ENCODE measurements at places on chromosomes 2 and 18. TPM values are rescaled to one million over a fixed set of nuclear protein-coding genes. Genes with fewer than 3 reads are reported as not detected.

The FTCDNL1 gene
- total RNA-seq: not detected

DNA sequence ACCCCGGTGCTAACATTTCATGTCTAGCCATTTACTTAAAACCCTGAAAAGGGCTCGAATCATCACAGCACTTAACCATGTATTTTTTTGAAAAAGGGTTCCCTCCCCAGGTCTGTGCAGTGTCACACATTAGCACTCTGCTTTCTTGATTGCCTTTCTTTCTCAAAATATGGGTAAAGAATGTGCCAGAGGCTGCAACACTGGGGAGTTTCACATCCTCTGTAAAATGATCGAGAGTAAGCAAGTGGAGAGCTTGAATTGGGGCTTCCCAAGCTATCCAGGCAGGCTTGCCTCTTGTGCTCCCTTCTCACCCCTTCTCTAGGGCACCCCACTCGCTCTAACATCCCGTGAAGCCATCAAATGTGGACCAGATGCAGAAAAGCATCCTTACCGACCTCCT is 177.0 kb upstream of the CCDC68 start:
- no peak for DNase-seq

The PRKAG3 gene
- not detected for total RNA-seq

DNA sequence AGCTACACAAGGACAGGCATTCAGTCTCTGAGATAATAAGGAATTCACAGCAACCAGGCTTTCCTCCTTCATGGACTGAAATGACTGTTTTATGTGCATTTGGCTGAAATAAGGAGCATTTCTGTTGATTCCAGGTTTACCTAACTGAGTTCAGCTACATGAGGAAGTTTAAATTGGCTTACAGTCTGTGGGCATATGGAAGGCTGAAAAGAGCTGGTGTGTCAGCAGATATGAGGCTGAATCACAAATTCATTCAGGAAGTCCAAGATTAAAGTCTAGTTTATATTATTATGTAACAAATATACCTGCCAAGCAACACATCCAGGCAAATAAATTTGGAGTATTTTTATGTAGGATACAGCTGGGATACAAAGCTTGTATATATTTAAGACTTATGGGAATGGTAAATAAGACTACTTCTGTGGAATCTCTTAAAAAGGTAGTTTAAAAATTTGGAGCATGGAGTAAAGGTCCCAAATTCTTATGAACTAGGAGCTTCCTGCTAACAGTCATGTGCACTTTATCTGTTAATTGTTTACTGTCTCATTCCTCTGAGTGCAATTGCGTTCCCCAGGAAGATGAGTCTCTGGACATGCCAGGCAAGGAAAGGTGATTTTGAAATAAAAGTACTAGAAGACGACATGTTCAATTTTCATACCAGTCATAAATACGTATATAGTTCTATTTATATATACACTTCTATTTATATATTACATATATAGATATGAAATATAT is 53.0 kb downstream of the ZC3H8 start:
- DNase-seq: no peak

The KIAA2012 gene
- 0.18 TPM for total RNA-seq

GRCh38 chr2:23323198-23323916 is 61.6 kb upstream of the KLHL29 start:
- DNase-seq: no peak

The OR6B3 gene
- not detected for total RNA-seq

GRCh38 chr18:60267391-60268058 is 105.0 kb downstream of the MC4R start:
- no peak for DNase-seq

The BOLL gene
- not detected for total RNA-seq

DNA sequence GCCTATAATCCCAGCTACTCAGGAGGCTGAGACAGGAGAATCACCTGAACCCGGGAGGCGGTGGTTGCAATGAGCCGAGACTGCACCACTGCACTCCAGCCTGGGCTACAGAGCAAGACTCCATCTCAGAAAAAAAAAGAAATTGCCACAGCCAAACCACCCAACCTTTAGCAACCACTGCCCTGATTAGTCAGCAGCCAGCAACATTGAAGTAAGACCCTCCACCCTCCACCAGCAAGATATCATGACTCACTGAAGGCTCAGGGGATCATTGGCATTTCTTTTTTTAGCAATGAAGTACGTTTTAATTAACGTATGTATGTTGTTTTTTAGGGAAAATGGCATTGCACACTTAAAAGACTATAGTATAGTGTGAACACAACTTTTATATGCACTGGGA is 349.1 kb upstream of the ACVR2A start:
- no peak for DNase-seq

GRCh38 chr2:45554742-45555140 is 56.3 kb downstream of the SRBD1 start:
- DNase-seq: no peak

DNA sequence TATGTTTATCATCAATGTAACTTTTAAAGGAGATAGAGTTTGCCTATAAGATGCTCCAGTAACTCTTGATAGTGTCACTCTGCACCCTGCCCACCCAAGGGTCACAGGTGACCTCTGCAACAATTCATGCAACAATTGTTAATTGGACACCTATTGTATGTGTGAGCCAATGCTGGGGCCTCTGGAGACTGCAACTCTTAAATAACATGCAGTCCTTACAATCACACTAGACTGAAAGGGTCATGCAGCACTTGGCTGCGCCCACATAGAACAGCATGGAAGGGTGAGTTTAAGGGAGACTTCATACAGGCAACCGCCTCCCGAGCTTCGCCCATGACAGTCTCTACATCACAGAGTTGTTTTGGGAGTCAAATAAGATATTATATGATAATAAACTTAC is 137.1 kb upstream of the TWIST2 start:
- no peak for DNase-seq

The BOD1L2 gene
- not detected for total RNA-seq

- peak; percentile 21 for DNase-seq
Measured at GRCh38 chr2:127864877-127865276, 6.9 kb upstream of the POLR2D start.

GRCh38 chr2:64781711-64782390 is 128.1 kb upstream of the SERTAD2 start:
- no peak for DNase-seq

Measured in stomach (tissue), 19 donors.